ENCODE measurements at places on chromosomes 11 and 22.

DNA sequence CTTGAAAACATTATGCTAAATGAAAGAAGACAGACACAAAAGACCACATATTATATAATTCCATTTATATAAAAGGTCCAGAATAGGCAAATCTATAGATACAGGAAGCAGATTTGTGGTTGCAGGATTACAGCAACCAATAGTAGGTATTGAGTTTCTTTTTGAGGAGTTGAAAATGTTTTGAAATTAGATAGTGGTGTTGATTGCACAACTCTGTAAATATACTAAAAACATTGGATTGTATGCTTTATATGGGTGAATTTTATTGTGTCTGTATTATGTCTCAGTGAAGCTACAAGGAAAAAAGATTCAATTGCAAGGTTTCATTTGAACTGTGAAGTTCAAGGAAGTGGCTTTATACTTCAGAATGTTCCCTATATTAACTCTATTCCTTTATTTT is 3.0 kb upstream of the RRAS2 start:
- DNase-seq = no peak

DNA sequence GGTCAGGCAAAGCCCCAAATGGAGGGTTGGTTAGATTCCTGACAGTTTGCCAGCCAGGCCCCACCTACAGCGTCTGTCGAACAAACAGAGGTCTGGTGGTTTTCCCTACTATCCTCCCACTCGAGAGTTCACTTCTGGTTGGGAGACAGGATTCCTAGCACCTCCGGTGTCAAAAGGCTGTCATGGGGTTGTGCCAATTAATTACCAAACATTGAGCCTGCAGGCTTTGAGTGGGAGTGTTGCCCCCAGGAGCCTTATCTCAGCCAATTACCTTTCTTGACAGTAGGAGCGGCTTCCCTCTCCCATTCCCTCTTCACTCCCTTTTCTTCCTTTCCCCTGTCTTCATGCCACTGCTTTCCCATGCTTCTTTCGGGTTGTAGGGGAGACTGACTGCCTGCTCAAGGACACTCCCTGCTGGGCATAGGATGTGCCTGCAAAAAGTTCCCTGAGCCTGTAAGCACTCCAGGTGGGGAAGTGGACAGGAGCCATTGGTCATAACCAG is 4.7 kb upstream of the TTC36 start:
- DNase-seq = peak; percentile 52

- no peak for DNase-seq
These were observed 33.1 kb upstream of the TSPAN18 start for GRCh38 chr11:44693654-44694119.

DNA sequence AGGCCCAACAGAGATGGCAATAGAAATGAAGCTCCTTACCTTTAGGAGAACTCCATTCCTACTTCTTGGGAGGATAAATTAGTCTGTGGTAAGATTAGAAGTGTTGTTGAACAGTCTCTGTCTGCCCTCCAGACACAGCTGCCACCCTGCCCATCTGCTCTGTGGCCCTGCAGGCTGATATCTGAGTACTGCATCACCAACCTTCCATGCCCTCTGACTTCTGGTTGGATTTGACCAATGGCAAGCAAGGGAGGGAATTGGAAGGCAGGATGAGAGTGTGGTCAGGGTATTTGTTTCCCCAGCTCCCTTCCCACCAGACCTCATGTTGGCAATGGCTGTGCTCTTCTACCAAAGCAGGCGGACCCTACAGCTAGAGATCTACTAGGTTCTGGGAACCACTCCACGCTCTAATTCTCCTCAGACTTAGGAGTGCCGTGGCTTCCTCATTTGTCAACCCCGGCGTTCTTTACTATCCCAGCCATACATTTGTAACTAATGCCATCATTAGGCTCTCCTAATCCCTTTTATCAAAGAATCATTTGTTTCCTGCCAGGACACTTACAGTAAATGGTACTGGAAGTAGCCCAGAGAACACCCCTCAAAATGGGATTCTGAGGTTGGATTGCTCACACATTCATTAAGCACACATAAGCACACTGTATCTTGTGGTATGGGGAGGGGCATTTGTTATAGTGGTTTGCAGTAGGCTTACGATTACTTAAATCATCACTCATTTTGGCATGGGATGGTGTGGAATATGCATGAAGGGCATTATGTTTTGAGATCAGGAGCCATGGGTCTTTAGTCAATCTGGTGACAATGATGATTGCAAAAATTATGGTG is 35.4 kb upstream of the CD44 start:
- no peak for DNase-seq

DNA sequence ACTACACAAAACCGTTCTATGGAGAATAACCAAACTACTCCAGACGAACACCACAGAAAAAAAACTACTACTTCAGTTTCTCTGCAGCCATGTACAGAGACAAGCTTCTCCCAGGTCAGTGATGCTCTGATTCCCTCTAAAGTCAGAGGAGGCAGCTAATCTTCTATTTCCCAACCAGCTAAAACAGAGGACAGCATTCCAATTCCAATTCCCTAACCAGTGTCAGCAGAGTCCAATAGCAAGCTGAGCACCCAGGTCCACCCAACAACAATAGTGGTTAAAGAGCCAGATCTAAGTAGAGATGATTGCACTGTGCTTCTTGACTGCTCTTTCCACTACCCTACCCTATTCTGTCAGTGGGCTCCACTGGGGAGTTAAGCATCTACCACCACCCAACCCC is 6.7 kb downstream of the XKR3 start:
- DNase-seq = no peak

- DNase-seq = no peak
These were observed 7.2 kb downstream of the RAB36 start for GRCh38 chr22:23152238-23153114.

DNA sequence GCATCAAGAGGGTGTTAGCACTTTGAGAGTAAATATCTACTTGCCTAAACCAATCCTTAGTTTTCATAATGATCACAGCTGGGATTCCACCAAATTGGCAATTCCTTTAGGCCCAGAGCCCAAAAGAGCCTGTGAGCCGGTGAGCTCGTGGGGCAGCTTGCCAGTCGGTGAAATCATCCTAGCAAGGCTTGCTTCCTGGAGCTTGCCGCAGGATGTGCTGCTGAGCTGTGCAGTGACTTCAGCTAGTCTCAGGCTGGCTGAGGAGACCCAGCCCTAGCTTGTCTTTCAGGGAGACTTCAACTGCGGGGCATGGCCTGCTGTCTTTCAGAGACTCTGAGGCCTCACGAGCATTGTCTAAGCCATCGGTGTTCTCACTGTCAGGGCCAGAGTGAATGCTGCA is 73.6 kb upstream of the SUSD2 start:
- DNase-seq = no peak

GRCh38 chr22:30372915-30373314 is 14.3 kb downstream of the RNF215 start:
- no peak for DNase-seq

DNA sequence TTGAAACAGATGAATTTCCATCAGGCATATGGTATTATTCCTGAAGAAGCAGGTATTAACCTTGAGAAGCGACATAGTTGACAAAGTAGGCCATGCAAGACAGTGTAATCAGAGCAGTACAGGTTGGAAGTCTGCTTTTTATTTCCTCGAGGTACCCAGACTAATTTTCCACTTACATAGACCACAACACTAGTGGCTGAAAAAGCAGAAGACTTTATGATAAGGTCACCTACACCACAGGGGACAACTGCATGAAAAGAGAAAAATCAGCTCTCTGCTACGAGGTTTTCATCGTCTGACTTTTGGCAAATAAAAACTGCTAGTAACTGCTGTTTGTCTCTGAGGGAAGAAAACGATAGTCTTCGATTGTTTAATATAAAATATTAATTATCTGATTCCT is 77.5 kb downstream of the CNTN5 start:
- no peak for DNase-seq

DNA sequence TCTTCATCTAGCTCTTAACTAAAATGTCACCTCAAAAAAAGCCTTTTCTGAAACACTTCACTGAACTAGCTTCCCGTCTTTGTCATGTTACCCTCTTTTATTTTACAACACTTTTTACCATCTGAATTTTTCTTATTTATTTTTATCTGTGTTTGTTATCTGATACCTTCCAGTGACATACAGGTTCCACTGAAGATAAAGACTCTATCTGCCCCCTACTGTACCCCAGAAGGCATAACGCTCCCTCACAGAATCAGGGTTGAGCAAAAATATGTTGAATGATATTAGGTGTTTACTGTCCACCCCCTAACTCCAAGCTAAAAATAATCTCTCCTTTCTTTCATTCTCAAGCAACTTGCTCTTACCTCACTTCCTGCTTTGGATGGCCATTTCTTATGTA is 654.2 kb downstream of the NELL1 start:
- DNase-seq = no peak

DNA sequence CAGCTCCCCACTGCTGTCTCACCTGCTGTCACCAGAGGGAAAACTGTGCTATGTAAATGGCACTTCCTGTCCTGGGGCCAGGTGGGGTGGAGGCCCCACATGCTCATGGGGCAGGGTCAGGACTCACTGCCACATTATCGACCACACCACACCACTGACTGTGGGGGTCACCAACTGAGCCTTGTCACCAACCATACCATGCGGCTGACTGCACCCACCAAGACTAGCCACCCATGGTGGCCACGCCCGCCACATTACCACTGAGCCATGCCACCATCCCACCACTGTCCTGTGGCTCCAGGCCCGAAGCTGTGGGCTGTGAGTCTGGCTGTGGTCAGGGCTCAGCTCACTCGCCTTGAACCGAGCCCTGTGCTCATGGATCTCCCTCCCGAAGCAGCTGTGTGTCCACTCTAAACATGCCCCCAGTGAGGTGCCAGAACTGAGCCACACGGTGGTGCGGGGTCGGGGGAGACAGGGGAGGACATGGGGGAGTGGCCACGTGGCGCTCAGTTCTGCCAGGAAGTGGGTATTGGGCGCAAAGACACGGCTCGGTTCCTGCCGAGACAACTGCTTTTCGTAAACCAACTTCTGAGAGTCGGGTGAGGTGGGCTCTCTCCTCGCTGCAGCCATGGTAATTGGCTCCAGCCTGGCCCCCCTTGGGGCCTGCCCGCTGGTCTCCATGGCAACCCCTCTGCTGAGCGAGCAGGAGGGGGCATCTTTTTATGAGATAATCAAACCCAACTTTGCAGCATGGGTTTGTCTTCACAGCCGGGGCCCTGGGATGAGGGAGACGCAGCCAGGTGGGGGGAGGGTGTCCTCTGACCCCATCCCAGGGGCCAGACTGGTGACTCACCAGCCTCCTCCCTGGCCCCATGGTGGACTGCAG is 23.2 kb downstream of the RTN4R start:
- DNase-seq = no peak

DNA sequence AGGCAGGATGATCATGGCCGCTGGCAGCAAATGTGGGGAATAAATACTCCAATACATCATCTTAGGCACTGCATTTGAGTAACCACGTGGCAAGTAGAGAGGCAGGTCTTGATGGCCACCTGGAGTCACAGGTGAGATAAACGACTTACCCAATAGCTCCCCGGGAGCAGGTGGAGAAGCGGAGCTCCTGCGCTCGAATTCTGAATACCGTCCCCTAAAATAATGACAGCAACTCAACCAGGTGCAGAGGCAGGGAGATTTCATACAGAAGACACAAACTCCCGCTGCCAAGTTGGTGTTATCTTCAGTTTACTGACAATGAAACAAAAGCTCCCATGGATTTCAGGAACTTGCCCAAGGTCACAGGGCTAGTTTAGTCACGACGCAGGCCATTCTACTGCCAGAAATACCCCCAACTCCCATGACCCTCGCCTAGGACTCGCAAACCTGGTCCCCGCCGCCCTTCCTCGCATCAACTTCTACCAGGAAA is 437 bp downstream of the SLC43A3 start:
- DNase-seq = no peak

DNA sequence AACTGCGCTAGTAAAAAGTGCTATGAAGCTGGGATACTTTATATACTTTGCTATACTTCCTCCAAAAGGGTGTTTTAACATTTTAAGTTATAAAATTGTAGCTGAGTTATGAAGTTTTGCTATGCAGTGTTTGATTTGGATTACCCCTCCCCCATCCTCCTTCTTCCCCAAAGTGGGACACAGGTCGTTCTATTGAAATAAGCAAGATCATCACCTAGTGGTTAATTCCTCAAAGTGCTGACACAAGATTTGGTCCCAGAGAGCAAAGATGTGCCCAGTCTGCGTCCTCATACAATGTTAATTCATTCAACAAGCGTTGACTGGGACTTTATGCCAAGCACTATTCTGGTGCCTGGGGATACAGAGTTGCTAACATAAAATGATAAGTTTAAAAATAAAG is 78.5 kb downstream of the SPON1 start:
- no peak for DNase-seq

- DNase-seq = peak; percentile 53
These were observed 9.1 kb downstream of the SELENOO start for GRCh38 chr22:50209893-50210292.

- DNase-seq = no peak
These were observed 109.3 kb downstream of the LRRC32 start for GRCh38 chr11:76561245-76561644.

DNA sequence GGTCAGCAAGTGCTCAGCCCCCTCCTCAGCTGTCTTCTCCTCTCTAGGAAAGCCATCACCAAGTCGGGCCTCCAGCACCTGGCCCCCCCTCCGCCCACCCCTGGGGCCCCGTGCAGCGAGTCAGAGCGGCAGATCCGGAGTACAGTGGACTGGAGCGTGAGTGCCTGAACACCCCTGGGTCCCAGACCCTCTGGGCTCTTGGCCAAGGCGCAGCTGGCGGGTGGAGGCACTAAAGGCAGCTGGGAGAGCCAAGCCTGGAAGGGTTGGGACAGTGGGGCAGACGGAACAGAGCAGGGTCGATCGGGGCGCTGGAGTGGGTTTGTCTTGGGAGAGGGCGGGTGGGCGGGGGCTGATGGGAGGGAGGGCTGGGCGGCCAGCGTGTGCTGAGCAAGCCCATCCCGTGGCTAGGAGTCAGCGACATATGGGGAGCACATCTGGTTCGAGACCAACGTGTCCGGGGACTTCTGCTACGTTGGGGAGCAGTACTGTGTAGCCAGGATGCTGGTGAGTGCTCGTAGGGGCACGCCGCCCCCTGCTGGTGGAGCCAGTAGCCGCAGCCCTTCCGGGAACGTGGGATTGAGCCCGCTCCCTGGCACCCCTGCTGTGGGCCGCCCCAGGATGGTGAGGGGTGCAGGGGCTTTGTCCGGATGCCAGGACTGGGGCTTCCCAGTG is 14.1 kb upstream of the MDK start:
- no peak for DNase-seq

- peak; percentile 76 for DNase-seq
These were observed 46.0 kb upstream of the PARVA start for GRCh38 chr11:12331239-12331874.

DNA sequence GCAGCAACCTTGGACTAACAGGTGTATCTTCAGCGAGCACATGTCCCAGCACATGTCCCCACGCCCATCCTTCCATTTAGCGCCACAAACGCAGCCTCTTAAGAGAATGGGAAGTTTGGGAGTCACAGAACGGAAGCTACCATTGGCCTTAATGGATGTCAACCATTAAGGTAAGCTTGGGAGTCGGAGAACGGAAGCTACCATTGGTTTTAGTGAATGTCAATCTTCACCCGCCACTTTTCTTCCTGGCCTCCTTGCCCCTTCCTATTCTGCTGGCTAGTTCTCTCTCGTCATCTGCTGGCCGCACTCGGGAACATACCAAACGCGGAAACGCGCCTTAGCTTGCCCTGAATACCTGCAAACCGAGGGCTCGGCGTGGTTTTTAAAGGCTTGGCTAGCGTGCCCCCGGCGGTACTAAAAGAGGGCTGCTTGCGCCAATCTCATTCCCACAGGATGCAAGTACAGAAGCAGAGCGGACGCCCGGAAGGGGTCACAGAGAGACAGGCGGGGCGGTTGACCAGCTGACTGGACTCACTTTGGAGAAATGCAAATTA is 24.3 kb downstream of the GLYATL1 start:
- no peak for DNase-seq

GRCh38 chr11:3735827-3736226 is 61.5 kb downstream of the NUP98 start:
- DNase-seq = no peak
